Anterior cingulate cortex (tissue), 58 donors: ENCODE measurements at places on chromosomes 3 and 15.

GRCh38 chr15:38477637-38478036, 23.7 kb downstream of the FAM98B start:
- DNase-seq: no peak

DNA sequence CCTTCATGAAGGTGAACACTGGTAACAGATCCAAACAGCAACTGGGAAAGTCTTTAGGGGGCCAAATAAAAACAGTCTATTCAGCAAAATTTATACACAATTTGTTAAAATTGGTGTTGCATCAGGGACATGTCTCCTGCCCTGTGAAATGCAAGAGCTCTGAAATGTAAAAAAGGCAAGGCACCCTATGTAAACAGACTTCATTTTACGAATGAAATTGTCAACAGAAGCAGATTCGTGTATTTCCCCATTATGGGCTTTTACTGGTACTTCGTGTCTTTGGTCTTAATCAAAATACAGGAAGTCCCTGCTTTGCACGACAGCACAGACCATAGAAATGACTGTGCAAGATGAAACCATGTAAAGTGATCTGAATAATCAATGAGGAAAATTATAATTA, 127.3 kb upstream of the THBS1 start:
- DNase-seq: no peak

GRCh38 chr3:71693641-71694040, 31.6 kb downstream of the EIF4E3 start:
- no peak for DNase-seq

GRCh38 chr3:193814166-193814892, 221.3 kb downstream of the OPA1 start:
- no peak for DNase-seq

- no peak for DNase-seq
Measured at GRCh38 chr15:29465196-29465595, 195.6 kb upstream of the NSMCE3 start.
